SHP77 treated with DMSO at 0.1 percent for 48 hours (cell line): ENCODE measurements at places on chromosomes 1 and 21.

- no peak for DNase-seq
Measured at GRCh38 chr1:200919386-200919785, 24.7 kb downstream of the INAVA start.

DNA sequence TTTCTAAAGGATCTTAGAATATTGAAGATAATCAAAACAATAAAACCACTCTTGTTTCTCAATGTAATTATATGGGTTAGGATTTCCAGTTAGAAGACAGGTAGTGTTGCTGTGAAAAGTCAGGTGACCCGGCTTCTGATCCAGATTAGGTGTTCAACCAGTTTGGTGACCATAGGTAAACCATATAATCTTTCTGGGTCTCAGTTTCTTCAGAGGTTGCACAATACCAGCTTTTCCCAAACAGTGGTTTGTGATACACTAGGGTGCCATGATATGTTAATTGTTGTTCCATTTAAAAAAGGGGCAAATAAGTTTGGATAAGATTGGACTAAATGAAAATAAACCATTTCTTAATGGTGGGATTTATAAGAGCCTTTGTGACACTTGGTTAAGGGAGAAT, 64.5 kb upstream of the DMRTA2 start:
- DNase-seq = no peak

GRCh38 chr1:8457760-8458381, 140.0 kb downstream of the SLC45A1 start:
- no peak for DNase-seq

DNA sequence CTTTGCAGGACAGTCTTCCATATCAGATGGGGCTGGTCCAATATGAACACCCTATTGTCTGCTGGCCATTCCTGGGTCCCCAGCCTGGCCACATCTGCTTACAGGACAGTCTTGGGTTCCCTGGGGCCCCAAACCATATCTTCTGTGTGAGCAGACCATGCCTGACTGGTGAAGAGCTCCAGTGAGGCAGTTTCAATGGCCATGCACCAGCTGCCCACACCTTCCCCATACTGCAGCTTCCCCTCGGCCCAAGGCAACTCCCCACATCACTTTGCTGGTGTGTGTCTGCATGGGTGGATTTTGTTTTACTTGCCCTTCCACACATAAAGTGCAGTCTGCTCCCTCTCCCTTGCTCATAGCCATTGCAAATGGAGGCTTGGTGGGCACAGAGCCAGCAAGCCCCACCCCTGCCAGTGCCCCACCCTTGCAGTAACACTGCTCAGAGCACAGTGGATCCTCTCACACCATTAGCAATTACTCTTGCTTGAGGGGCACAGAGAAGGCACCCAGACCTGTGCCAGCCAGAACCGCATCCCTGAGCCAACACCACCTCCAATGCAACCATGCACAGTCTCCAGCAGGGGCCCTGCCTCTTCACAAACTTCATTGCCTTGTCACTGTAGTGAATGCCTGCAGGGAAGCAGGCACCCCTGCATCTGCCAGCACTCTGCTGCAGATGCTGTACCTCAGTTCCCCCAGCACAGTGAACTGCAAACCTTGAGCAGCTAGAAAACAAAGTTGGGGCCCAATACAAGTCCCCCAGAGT, 474.5 kb upstream of the BEND5 start:
- no peak for DNase-seq

- no peak for DNase-seq
Measured at GRCh38 chr1:173097001-173097400, 46.3 kb upstream of the TNFSF18 start.

DNA sequence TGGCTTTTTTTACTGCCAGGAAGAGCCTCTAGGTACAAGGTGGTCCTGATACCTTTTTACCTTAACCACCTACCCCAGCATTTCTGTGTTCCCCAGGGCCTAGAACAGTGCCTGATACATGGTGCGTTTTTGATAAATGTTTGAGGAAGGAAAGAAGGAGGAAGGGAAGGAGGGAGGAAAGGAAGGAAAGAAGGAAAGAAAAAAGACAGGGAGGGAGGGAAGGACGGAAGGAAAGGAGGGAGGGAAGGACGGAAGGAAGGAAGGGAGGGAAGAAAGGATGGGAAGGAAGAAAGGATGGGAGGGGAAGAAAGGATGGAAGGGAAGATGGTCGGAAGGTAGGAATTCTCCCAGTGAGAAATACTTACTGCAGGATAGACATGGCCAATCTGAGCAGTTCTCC, 12.0 kb upstream of the MAGOH start:
- no peak for DNase-seq

DNA sequence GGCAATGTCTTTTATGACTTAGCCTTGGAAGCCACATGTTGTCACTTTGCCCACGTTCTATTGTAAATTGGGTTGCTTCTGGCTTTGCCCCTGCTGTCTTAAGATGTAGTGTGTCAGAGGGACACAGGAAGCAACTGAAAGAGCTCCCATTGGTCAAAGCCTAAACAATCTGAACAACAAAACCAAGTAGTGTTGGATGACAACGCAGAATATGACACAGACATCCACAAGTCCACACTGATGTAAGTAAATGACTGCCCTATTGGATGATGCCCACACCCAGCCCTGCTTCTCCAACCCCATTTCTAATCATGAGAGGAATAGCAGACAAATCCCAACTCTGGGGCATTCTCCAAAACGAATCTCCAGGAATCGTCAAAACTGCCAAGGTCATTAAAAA, 50.7 kb downstream of the ELF3 start:
- DNase-seq = no peak

DNA sequence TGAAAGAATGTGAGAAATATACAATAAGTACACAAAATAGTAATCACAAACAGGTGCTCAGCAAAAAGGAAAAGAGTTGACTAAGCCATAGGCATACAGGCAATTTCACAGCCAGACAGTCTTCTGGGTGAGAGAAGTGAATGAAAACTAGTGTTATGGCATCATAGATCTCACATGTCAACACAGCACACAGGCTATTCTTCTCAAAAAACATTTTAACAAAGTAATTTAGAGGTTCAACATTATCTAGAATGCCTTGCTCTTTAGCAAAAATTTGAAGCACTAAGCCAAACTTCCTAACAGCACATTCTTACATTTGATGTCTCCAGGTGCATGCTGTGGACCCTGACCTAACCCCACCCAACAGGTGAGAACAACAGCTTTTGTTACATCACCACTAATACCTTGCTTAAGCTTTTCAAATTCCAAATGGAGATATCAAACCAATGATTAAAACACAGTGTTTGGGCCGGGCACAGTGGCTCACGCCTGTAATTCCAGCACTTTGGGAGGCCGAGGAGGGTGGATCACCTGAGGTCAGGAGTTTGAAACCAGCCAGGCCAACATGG, 30.5 kb downstream of the OTUD7B start:
- no peak for DNase-seq

DNA sequence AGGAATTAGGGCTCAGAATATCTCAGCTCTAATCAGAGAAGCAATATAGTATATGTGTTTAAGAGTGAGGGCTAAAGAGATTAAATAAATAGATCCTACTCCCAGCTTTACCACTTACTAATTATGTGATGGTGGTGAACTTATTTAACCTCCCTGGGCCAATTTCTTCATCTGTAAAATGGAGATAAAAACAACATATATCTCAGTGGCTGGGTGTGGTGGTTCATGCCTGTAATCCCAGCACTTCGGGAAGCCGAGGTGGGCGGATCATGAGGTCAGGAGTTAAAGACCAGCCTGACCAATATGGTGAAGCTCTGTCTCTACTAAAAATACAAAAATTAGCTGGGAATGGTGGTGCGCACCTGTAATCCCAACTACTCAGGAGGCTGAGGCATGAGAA, 135.2 kb downstream of the SLC44A5 start:
- DNase-seq = no peak

DNA sequence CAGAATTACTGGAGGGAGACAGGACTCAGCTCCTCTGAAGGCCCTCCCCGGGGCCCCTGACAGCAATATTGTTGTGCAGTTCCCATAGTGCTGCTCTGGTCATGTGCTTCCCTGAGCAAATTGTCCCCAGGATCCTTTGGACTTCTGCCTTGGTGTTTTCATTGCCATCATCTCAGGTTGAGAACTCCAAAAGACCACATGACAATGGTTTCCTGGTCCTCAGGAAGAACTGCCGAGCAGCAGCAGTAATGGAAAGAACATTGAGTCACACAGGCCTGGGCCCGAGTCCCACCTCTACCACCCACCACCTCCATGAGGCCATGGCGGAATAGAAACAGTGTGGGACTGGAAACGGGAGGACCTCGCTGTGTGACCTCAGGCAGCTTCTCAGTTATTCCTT, 6.3 kb upstream of the CTTNBP2NL start:
- DNase-seq = no peak

DNA sequence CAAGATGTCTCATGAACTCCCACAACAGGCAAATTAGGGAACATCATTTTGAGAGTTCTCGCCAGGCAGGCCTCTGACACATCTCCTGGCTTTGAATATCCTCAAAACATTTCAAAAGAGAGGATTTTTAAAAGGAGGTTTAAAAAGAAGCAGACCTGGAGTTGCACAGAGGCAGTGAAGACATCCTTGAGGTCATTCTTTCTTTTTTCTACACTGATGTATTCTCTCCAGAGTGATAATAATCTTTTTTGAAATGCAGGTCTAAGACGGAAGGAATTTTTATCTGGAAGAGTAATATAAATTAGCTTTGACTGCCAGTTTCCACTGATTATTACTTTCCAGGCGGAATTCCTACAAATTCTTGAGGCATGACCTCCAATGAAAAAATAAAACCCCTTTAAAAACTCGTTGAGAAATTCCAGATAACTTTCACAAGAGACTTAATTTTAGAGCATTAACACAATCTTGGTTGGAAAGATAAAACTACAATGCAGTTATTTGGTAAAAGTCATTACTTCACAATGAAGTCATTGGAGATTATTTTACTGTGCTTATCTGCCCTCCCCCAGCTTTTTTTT, 125.0 kb downstream of the LYPLAL1 start:
- DNase-seq = no peak

DNA sequence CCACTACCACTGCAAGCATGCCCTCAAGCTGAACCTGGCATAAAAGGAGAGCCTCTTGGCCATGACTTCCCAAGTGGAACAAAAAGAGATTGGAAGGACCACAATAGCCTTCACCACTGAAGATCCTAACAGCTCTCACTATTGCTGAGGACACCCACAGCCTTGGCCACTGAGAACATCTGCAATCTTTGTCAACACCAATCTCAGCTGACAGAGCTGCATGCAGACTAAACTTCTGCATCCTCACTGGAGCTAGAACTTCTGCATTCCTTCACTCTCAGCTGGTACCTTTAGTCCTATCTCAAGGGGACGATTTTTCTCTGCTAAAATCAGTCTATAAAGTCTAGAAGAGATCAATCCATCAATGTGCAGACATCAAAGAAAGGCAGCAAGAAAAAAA, 8.3 kb upstream of the FCRL2 start:
- DNase-seq = no peak

DNA sequence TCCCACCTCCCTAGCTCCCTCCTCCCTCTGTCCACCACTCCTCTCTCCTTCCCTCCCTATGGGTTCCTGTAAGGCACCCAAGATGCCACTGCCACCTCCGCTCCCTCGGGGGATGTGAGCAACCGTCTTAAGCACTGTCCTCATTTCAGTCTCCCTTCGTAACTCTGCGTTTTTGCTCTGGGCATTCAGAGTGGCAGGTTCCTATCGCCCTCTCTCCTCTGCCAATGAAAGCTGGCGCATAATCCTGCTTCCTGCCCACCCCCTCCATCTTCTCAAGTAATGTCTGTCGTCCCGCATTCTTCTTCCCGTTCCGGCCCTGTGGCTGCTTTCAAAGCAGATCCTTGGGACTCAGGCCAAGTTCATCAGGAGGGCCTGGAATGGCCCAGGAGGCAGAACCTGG, 253.9 kb upstream of the TMEM51 start:
- no peak for DNase-seq

GRCh38 chr1:200364831-200365230, 45.0 kb downstream of the ZNF281 start:
- DNase-seq = no peak

GRCh38 chr1:233777566-233777965, 126.9 kb upstream of the SLC35F3 start:
- no peak for DNase-seq

DNA sequence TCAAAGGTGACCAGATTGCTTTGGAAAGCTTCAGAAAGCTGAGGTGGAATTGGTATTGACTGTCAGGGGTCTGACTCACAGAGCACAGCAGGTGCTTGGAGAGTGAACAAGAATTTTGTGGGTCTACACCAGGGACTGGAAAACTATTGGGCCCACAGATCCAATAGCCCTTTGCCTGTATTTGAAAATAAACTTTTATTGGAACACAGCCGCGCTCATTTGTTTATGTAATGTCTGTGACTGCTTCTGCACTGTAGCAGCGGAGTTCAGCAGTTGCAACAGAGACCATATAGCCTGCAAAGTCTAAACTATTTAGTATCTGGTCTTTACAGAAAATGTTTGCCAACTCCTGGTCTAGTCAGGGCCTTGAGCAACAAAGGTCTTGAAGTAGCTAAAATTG, 315.6 kb downstream of the NFIA start:
- DNase-seq = no peak

DNA sequence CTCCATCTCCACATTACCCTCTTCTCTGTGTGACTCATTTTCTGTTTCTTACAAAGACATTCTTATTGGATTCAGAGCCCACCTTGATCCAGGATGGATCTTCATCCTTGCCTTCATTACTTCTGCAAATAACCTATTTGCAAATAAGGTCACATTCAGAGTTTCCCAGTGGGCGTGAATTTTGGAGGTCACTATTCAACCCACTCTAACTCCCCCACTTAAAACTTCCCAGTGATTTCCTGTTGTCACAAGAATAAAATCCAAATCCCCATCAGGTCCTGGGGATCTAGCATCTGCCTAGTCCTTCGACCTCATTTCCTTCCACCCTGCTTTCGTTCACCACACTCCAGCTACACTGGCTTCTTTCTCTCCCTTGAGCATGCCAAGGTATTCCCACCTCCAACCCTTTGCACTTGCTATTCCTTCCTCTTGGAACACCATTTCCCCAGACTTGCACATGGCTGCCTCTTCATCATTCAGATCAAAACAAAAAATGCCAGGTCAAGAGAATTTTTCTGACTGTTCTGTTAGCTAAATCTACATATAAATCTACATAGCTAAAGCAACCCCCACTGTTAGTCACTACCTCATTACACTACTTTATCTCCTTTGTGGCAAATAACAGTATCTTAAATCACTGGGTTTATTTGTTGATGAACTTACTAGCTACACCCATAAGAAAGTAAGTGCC, 187.2 kb downstream of the TOMM20 start:
- no peak for DNase-seq

- DNase-seq = no peak
Measured at GRCh38 chr1:113266788-113267187, 123.5 kb upstream of the MAGI3 start.

GRCh38 chr1:46171871-46172270, 3.0 kb upstream of the TSPAN1 start:
- DNase-seq = no peak

GRCh38 chr1:229098903-229099578, 171.9 kb upstream of the RAB4A start:
- DNase-seq = no peak
